ENCODE measurements at places on chromosomes 16 and 17.

GRCh38 chr17:62178579-62178978 lies 113.5 kb upstream of the MED13 start:
- no peak for DNase-seq

DNA sequence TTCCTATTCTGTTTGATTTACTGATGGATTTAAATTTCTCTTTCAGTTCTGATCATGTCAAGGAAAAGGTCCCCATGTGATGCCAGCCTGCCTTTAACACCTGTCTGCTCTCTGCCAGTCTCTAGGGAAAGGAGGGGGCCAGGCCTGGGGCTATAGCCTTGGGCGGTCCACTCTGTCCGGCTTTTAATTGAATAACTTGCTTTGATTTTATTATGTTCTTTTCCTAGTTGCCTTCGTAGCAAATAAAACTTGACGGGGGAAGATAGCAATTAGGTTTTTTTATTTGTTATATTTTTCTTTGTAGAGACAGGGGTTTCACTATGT lies 47.6 kb downstream of the ABAT start:
- DNase-seq = no peak

DNA sequence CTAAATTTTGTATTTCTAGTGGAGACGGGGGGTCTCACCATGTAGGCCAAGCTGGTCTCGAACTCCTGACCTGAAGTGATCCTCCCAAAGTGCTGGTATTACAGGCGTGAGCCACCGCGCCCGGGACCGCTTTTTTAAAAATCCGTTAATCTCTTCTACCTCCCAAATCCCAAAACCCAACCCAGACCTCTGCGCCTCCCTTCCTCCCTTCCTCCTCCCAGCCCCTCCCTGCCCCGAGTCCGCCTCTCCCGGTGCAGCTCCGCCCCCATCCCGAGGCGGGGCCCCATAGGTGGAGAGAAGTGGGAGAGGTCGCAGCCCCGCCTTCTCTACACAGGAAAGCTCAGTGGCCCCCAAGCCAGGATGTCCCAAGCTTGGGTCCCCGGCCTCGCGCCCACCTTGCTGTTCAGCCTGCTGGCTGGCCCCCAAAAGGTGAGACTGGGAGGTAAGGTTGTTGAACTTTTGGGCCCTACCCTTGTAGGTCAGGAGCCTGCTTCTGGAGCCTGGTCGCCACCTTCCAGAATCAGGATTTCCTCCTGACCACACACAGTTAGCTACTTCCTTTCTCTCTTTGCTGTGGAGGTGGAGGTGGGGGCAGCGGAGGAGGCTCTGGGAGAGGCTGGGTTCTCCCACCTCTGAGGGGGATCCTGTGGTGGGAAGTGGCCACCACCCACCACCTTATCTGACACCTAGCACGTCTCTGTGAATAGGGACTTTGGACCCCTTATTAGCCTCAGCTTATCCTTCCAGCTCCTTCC lies at the start of gene TMEM92:
Gene TMEM92, plus strand, starts transcription at position 325 of the 755 bp plus-strand sequence. Its CDS starts 36 bp downstream, at position 361.
- no peak for DNase-seq

DNA sequence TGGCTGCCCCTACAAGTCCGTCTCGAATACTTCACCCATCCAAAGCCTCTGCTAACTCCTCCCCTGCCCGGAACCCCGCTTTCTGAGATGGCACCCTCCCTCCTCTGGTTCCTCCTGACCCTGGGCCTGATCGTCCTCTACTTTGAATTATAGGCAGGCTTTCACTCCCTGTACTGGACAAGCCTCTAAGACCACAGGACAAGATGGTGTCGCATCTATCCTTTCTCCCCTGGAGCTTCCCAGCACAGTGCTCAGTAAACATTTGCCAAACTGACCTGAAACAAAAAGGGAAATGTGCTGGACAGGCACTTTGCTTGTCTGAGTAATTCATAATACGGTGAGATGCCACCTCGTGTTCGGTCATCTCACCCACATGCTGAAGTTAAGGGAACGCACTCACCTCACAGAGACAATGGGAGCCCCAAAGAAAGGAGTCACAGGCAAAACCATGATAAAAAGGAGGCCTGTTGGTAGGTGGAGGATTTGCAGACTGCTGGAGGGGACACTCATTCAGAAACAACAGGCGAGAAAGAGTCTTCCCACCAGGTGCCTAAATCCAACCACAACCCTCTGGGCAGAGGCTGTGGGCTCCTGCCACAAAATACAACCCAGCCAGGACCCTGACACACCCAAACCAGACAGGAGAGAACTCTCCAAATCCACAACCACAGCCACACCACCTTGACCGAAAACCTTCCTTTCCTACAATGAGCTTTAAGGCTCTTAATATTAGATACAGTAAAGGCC lies 28.2 kb downstream of the SNN start:
- DNase-seq = no peak

- no peak for DNase-seq
Measured at GRCh38 chr16:79429381-79430190, 171.0 kb downstream of the MAF start.

- DNase-seq = no peak
Measured at GRCh38 chr16:57637965-57638364, 9.5 kb downstream of the ADGRG1 start.

DNA sequence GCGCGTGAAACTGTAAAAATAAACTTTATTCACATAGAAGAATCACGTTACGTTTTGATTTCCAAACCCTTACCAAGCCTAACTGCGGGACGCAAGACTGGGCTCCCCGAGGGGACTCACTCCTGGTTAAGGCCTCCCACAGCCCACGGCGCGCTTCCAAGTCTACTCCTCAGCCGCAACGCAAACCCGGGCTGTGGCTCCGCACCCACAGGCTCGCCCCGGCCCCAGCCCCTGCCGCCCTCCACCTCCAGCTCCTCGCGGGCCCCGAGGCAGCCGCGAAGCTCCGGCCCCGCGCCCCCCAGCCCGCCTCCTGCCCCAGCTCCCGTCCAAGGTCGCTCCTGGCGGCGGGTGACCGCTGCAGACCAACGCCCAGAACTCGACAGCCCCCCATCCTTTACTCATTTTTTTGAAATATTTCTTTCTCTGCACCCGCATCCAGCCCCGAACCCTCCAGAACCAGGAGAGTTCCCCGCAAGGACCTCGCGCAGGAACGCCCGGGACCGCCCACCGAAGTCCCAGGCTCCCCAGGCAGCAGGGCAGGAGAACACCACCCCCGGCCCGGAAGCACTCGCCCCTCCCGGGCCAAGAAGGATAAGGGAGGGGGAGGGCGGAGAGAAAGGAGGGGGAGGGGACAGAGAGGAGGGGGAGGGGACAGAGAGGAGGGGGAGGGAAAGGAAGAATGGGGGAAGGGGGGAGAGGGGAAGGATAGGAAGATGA lies 912 bp downstream of the USP22 start:
- DNase-seq = peak; percentile 72

DNA sequence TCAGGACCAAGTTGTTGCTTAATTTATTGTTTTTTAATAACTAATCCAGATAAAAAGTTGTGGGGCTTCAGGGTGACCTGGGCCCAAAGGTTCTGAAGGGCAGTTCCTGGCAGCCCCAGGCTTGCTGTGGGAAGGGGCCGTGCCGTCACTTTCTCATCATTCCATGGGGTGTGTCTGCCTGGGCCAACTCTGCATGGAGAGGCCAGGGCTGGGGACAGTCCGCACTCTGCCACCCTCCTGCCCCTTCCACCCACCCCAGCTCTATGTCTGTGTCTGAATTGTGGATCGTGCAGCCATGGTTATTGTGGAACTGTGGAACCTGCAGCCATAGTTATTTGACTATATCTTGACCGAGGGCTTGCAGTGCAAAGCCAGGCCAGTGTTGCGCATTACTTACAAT lies 4.0 kb downstream of the LIMD2 start:
- no peak for DNase-seq

All from activated naive CD4-positive, alpha-beta T cell treated with Interleukin-2 at 50 U/mL for 16 hours (primary cell).